Activated naive CD4-positive, alpha-beta T cell (primary cell): ENCODE measurements at places on chromosomes 2 and 18.

DNA sequence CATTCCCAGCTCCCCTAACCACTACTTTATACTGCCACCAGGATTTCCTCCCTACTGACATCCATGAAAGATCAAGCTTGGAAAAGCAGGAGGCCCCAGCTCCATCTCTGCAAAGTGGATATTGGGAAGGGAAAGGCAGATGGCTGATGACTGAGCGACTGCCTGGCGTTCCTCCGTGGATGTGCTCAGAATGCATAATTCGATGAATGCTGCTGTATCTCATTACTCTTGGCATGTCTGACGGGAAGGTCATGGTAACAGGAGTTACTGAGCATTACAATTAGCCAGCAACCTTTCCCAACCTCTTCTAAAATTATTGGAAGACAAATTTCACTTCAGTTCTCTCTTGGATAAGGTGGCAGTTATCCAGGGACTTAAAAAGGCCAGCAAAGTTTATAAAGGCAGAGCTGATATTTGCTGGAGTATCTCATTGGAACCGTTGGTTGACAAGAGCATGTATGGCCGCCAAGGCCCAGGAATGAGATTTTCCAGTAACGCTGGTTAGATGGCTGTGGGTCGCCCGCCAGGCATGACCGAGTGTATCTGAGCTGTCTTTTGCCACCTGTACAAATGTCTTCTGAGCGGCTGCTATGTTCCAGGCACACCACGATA lies 34.5 kb downstream of the KCNE4 start:
- no peak for DNase-seq

GRCh38 chr18:68263481-68263880 lies 451.4 kb downstream of the TMX3 start:
- DNase-seq, result no peak

DNA sequence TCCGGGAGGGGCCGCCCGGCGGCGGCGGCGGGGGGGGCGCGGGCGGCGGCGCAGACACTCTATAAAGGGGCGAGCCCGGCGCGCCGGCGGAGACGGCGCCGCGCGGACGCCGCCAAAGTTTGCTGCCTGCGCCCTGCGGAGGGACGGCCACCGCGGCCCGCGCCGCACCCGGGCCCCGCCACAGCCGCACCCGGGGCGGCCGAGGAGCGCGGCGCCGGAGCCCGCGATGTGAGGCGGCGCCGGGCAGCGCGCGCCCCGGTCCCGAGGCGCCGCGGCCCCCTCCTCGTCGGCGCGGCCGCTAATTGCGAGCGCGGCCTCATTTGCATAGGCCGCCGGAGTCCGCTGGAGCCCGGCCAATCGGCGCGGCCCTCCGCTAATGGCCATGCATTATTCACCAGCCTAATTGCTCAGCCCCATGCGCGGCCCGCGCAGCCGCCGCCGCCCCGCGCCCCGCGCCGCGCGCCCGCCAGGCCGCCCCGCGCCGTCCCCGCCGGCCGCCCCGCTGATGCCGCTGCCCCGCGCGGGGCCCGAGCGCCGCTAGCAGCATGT lies at the start of gene SALL3:
TSS of gene SALL3 (plus strand) at position 89 of the 549 bp plus-strand sequence. CDS start at position 546, 457 bp downstream.
- no peak for DNase-seq

GRCh38 chr2:105188343-105188742 lies 53.2 kb upstream of the GPR45 start:
- no peak for DNase-seq

DNA sequence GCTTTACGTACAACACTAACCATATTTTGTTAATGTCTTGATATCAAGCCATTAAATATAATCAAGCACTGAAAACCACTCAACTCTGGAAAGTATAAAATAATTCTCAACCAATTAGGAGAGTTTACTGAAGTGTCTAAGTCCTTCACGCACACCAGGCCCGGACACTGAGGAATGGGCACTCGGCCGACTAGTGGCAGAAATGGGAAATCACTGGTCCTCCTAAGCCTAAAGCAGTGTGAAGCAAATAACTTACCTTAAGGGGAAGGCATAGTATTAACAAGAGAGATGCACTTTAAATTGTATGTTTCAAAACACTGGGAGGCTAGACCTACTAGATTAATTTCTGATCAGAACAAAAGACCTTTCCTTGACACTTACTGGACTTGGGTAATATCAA lies 45.7 kb downstream of the FAM210A start:
- no peak for DNase-seq

GRCh38 chr2:105104208-105104731 lies 66.4 kb downstream of the MRPS9 start:
- no peak for DNase-seq

DNA sequence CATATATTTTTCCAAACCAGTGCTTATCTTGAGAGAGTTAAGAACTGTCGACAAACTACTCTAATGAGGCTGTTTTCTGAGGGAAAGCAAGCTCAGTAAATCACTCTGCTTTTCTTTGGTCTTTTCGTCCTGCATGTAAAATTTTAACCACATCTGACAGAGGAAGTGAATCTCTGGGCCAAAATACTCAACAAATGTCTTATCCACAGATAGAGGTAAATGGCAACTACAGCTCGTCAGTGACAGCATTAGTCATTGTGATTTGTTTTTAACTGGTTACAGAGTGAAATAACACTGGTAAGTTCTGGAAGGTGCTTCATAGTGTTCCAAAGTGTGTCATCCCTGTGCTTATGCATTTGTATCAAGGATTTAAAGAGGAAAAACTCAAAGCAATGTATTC lies 82.6 kb upstream of the SLC8A1 start:
- DNase-seq, result no peak

GRCh38 chr2:137981112-137981656 lies 16.9 kb downstream of the HNMT start:
- no peak for DNase-seq

DNA sequence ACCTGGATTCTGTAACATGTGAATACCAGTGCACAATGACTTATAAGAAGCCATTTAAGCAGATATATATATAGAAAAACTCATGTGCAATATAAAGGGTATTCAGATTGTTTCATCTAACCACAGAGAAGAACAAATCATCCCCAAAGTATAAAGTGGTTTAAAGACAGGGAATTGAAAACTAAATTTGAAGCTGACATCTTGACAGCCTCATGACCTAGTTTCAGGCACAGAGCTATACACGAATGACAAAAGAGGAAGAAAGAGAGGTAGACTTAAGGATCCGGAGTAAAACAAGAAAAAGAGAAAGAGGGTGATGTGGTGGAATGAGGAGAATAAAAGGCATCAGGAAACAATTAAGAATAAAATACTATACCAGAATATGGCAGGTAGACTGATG lies 194.5 kb downstream of the EPHA4 start:
- no peak for DNase-seq

DNA sequence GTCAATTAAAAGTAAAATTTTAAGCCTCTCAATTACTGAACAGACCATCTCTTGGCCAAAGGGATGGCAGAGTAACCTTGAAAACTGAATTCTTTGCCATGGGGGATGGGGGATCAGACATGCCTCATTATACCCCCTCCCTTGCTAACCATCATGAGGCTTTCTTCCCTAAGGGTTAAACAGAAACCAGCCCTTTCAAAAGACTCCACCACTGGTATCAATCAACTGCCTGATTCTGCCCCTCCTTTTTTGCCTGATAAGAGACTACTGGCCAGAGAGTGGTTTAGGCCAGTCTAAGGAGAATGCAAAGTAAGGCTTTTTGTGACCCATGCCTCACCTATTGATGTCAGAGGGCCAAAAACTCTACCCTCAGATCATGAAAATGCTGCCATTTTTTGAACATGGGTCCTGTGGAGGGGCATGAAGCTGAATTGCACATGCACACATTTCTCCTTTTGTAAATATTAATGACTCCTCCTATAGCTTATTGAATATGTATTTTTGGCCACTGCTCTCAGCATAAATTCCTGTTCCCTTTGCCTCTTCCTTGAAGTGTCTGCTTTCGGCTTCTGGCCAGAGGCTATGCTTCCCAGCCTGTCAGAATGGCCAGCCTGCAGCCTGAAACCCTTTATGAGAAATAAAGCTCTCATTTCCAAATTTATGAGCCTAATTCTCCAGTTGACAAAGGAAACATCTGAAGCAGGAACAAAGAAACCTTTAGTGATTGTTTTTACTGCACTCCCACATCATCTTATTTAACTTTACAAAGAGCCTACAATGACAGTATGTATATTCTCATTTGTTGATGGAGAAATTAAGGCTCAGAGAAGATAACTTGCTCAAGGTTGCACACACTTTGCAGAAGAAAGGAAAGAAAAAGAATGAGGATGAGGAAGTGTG lies 270.7 kb upstream of the CELF4 start:
- no peak for DNase-seq

GRCh38 chr2:45993476-45993991 lies 303.7 kb upstream of the EPAS1 start:
- no peak for DNase-seq

DNA sequence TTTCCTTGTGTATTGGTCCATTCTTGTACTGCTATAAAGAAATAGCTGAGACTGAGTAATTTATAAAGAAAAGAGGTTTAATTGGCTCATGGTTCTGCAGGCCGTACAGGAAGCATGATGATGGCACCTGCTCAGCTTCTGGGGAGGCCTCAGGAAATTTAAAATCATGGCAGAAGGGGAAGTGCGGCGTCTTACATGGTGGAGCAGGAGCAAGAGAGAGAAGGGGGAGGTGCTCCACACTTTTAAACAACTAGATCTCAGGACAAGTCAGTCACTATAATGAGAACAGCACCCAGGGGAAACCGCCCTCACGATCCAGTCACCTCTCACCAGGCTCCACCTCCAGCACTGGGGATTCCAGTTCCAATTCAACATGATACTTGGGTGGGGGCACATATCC lies 54.3 kb downstream of the MSH2 start:
- DNase-seq, result no peak

GRCh38 chr18:26568926-26569665 lies 20.7 kb upstream of the KCTD1 start:
- DNase-seq, result no peak

- no peak for DNase-seq
Observed at GRCh38 chr2:138381373-138381772, 120.2 kb upstream of the SPOPL start.

- DNase-seq, result no peak
Observed at GRCh38 chr2:222715742-222716141, 44.3 kb downstream of the MOGAT1 start.

DNA sequence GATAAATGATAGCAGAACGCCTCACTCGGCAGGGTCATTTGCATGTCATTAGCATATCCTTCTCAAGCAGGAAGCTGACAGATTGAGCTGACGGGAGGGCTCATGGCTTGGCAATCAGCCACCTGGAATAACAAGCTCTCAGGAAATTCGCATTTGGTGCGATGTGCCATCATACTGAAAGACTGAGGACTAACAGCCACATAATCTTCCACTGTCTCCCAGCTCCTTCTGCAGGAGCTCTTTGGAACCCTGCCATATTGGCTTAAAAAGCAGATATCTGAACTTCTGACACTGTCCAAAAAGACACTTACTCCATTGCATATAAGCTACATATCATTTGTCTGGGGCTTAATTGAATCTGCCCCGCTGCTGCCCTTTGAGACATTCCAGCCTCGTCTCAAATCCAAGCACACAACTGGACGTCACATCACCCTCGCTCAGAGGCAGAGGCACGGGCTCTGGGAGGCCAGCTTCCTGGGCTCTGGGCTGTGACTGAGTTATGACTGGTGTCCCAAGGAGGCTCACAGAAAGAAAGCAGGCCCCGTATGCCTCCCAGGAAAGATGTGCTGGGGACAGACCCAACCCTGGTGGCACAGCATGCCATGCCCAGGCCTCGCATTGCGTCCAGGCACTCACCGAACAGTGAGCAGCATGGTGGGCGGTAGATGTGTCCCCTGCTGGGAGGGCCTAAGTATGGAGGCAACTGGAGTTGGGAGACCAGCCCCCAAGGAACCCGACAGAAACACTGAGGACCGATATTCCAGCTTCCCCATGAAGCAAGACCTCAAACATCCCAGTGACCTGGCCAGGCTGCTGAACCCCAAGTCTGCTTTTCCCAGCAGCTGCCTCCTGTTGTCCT lies 228.0 kb downstream of the ATAD2B start:
- no peak for DNase-seq

DNA sequence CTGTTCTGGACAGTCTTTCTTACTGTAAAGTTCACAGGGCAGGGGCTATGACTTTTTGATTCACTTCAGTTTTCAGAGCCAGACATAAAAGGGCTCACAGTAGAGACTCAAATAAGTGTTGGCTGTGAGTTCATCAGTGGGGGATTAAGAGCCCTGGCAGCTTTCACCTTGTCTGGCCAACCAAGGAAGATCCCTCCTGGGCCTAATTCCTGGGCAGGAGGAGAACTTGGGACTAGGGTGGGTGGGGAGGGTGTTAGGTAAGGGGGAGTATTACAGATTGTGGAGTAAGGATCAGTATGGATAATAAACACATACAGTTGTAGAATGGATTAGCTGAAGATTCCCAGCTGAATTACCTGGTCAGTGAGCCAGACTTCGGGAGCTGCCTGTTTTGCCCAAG lies 904 bp upstream of the SFXN5 start:
- DNase-seq, result no peak

GRCh38 chr2:52518678-52519077 lies 1248.9 kb upstream of the CHAC2 start:
- no peak for DNase-seq

GRCh38 chr2:164797627-164798026 lies 44.0 kb downstream of the COBLL1 start:
- DNase-seq, result no peak

DNA sequence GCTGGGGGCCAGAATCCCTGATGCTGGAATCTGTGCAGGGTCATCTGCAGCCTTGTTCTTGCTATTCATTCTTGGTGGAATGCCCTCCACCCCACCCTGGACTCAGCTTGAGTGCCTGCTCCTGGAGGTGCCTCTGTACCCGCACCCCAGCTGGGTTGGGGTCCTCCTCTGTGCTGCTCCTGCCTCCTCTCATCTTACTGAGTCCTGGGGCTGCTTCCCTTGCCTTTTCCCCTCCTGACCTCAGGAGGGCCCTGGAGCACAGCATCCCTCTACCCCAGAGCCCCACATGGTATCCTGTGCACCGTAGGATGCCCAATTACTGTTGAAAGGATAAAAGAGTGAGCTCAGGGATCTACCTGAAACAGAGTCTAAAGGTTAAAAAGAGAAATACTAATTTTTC lies 81.6 kb downstream of the CIB4 start:
- DNase-seq, result no peak

GRCh38 chr2:64996871-64997307 lies 7.7 kb downstream of the SLC1A4 start:
- no peak for DNase-seq

DNA sequence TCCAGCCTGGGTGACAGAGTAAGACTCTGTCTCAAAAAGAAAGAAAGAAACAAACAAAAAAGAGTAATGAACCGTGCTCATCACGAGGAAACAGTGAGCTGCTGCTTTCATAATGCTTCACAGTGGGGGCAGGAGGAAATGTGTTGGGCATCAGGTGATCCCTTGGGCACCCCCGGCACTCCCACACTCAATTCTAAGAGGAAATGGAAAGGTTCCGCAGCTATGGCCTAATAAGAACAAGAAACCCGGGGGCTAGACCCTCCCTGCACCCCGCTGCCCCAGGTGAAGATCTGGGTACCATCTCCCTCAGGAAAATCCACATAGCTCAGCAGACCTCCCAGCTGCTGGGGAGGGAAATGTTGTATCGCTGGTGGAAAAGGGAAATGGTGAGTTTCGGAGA lies 118.9 kb downstream of the LPIN1 start:
- no peak for DNase-seq
